ENCODE measurements at places on chromosomes 6 and 20.

GRCh38 chr6:170173335-170173881, 117.5 kb downstream of the DLL1 start:
- DNase-seq, result no peak

- DNase-seq, result no peak
These were observed 112.4 kb downstream of the FOXO3 start for GRCh38 chr6:108673153-108673552.

DNA sequence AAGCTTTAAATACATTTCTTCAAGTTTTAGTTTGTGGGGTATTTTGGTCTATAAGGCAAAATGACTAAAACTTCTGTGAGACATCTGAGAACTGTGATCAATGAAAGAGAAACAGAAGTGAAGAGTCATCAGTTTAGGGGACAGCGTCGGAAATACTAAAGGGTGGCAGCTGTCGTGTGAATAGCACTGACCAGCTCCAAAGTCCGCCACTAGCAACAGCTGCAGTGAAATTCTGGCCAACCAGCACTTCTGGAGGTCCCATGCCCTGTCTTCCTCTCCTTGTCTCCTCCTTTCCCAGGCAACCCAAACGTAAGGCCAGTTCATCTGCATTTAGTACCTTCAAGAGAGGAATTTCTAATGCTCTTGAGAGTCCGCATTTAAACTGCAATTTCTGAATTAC, 87.5 kb downstream of the DACT2 start:
- no peak for DNase-seq

- DNase-seq, result no peak
These were observed 511 bp upstream of the CLIC1 start for GRCh38 chr6:31736768-31737314.

DNA sequence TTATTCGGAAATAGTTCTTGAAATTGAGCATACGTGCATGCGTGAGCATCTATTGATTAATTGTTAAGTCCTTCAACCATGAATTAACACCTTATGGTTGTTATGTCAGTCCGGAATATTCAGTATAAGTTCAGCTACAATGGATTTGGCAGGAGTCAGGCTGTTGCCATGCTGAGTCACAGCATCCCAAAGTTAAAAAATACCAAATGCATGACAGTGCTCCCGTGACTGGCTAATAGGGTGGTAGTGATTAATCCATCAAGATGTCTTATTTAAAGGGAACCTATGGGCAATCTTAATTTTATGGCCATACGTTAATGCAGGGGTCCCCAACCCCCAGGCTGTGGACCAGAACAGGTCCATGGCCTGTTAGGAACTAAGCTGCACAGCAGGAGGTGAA, 10.5 kb downstream of the RAE1 start:
- DNase-seq, result peak; percentile 90

- DNase-seq, result no peak
These were observed 3.2 kb upstream of the TNFRSF6B start for GRCh38 chr20:63693083-63693732.

DNA sequence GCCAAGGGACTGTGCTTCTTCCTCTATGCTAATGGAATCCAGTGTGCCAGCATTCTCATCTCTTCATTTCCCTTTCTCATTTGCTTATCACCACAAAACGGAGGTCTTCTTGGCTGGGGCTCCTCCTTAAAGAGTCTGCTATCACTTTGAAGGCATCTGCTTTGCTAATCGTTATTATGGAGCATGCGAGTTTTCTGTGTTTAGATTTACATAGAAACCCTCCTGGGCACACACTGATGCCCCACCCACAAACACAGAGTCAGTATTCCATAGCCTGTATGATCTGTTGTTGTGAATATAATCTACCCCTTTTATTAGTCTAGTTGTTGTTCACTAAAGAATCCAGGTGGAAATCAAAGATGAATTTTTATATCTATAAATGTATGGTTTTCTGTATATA, 83.4 kb upstream of the XRN2 start:
- DNase-seq, result no peak

- no peak for DNase-seq
These were observed 25.0 kb upstream of the DEFB125 start for GRCh38 chr20:62487-62886.

GRCh38 chr6:166105341-166106075, 62.1 kb downstream of the TBXT start:
- no peak for DNase-seq

DNA sequence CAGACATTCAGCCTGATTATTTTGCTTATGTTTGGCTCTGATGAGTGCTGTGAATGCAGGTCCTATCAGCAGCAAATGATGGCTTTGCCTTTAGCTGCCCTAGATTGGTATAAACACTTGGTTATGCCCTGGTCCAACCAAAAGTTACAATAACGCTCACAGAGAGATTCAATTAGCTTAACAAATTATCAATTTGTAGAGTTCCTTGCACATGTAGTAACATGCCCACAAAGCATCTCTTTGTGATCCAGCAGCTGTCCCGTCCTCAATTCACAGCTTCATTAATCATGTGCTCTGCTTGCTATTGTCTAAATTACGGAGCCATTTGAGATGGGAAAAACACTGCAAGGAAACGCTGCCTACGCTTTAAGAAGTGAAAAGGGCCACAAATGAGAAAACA, 457.9 kb downstream of the HDGFL1 start:
- no peak for DNase-seq

GRCh38 chr6:20991910-20992309, 457.7 kb downstream of the CDKAL1 start:
- DNase-seq, result peak; percentile 5

- no peak for DNase-seq
These were observed 84.5 kb upstream of the FAM184A start for GRCh38 chr6:119163006-119163405.

DNA sequence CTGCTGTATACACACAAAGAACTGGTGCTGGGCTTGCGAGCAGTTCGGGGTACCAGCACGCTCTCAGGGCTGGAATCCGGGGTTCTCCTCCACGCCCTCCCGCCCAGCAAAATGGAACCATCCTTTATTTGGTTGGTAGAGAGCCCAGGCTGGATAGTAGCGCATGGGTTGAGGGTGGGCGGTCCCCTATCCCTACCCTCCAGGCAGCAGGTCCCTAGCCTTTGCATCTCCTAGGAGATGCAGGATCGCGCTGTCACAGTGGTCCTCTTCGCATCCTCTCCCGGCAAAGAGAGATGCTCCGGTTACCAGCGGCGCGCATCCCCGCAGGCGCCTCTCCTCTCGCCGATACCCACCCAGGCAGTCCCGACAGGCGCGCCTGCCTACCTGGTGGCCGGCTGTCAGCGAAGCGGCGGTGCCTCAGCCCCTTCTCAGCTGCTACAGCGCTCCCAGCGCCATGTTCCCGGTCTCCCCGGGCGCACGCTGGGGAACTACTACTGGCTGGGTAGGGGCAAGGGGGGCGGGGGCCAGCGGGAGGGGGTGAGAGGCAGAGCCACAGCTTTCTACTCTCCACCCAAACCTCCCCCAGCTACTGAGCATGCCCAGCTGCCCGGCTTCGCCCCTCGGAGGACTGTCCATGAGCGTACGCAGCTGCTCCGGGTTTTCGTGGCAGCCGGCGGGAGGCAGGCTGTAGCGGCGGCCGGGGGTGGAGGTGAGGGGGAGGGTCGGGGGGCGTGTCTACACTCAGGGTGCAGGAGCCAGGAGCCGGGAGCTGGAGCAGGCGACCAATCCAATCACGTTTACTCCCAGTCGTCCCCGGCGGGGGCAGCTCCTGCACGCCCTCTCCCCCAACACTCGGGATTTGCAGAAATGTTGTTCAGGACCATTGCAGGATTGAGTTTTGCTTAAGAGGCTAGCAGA, at the start of gene PAK5:
Gene PAK5, minus strand, starts transcription at position 699 of the 918 bp plus-strand sequence. CDS start 194,748 bp downstream, outside the sequence.
- peak; percentile 8 for DNase-seq

DNA sequence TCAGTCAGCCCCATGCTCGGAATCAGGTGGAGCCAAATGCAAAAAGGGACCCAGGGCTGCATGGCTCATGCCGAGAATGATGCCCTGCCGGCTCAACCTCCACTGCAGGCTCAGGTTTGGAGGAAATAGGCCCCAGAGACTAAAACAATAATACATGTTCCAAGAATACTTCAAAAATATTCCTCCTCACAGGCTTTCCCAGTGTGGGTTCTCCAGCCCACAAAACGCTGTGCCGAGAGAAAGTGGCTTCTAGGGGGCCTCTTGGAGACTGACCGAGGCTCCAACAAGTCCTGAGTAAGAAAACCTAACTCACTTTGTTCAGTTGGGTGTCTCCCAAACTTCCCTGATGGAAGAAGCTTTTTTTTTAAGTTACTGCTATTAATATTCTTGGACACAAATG, 73.9 kb downstream of the BANF2 start:
- no peak for DNase-seq

- DNase-seq, result no peak
These were observed 24.4 kb downstream of the TREML4 start for GRCh38 chr6:41252401-41253169.

DNA sequence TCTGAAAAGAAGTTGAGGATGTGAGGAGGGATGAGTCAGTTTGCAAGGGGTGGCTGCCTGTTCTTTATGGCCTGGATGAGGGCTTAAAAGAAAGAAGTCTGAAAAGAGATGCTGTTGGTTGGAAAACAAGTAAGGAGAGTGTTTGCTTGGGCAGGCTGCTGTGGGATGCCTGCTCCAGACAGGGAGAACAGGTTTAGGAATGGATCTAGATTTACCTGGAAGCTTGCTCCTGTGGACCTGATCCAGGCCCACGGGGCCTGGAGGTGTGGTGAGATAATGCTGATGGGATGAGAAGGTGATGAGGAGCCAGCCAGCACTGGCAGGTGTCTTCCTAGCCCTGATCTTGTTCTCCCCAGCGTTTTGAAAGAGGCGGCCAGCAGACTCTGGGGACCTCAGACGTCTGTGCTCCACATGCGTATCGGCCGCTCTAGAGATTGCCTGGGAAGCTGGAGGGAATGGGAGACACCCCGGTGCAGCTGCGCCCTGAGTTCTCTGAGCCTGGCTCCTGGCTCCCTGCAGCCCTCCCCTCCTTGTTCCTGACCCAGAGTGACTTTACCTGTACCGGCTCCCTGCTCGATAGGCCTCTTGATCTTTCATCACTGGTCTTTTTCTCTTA, 331.3 kb downstream of the ZFAND3 start:
- no peak for DNase-seq

- DNase-seq, result peak; percentile 88
These were observed 5.3 kb downstream of the DCBLD1 start for GRCh38 chr6:117487821-117488220.

DNA sequence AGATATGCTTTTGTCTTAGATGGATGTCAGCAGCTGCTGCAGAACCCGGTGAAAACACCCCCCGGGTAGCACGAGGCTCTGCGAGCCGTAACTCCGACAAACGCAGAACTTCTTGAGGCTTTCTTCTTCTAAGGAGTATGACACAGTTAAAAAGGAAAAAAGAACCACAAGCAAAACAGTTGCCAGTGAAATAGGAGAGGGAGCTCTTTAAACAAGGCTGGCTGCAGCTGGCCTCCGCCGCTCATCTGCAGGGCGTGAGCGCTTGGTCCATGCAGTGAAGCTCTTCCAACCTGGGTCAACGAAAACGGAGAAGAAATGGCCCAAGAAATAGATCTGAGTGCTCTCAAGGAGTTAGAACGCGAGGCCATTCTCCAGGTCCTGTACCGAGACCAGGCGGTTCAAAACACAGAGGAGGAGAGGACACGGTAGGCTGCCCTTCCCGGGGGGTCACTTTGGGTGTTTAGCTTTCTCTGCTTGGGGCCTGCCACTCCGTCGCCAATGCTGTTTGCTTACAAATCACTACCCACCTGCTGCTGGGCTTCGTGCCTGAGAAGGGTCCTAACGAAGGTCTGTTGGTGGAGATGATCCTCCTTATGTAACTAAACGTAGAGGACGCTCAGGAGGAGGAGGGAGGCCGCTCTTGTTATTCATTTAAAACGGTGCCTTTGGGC, 13.2 kb downstream of the SYTL3 start:
- no peak for DNase-seq

- peak; percentile 88 for DNase-seq
These were observed 32.9 kb downstream of the HM13 start for GRCh38 chr20:31547017-31547675.

DNA sequence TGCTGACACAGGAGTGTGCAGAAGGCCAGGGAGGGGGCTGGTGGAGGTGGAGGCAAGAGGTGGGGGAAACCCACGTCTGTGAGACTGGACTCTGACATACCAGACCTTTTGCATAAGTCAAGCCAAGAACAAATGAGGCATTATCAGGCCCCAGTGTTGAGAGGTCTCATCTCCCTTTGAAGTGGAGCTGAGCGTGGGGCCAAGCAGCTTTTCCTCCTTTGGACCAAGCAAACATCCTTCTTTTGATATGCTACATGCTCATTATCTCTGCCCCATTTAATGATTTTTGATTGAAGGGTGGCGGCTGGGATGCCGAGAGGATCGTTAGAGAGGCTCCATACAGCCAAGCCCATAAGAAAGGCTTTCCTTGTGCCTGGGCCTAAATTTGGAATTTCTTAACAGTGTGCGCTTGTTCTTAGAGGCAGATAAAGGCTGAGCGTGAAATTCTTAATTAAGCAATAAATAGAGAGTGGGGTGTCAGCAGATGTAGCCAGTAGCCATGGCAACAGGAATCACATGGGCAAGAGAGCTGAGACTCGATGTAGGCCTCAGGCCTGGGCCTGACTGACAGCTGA, 244.5 kb downstream of the PKHD1 start:
- DNase-seq, result no peak

- no peak for DNase-seq
These were observed 18.6 kb downstream of the STAU1 start for GRCh38 chr20:49169547-49169946.

DNA sequence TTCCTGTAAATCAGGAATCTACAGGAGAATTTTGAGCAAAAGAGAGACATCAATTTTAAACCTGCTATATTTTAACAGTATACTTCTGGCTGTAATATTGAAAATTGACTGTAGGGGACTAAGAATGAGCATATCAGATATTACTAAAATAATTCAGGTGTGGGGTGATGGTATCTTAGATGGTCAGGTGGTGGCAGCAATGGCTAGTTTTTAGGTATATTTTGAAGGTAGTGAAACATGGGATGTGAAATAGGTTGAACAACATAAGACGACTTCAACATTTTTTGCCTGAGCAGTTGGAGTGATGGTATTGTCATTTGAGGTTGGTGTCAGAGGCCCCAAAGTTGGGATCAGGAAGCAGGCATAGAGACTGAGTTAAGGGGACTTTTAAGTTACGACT, 32.1 kb downstream of the FAM83B start:
- DNase-seq, result no peak

GRCh38 chr6:154106251-154106650, 67.2 kb downstream of the OPRM1 start:
- no peak for DNase-seq

DNA sequence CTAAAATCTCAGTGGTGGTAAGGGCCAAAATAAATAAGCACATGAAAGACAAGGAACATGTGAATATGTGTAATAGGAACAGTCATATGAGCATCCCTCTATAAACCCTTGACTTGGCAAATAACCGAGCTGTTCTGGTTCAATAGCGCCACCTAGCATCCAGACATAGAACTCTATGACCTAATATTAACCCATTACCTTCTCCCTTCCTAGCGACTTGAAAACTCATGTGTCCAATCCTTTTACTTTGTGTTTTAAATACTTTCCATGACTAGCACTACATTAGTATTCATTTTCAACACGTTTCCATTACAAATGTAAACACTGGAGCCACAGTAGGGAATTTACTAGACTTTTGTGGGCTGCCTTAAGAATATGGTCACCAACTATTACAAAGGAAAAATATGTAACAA, 279.7 kb downstream of the UST start:
- DNase-seq, result peak; percentile 94
